ENCODE measurements at places on chromosomes 5 and 9.

DNA sequence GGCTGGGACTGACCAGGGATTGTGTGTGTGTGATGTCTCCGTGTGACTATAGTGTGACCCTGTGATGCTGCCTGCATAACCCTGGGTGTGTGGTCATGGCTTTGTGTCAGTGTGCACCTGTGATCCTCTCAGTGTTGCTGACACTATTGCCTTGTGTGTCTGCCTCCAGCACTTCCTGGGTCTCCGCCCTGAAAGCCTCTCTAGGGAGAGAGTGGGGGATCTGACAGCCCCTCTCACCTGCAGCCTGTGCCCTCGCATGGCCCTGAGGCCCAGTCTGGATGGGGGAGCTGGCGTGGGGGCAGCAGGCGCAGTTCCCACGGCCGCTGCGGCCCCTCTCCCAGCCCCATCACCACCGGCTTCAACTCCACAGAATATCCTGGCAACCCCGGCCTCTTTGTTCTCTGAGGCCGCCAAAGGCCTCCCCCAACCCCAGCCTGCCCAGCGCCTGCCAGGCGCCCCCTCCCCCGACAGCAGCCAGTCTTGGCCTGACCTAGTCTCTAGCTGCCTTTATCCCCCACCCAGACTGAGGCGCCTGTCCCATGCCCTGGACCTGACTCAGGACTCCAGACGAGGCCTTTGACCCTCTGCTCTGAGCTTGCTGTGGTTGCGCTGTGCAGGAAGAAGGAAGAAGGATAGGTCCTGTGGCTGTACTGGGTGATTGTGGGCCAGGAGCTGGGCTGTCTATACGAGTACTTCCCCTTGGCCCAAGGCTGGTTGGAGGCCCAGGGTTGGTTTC lies 38.7 kb downstream of the CXXC5 start:
- no peak for DNase-seq

GRCh38 chr5:16803831-16804230 lies 132.3 kb downstream of the MYO10 start:
- DNase-seq: no peak

DNA sequence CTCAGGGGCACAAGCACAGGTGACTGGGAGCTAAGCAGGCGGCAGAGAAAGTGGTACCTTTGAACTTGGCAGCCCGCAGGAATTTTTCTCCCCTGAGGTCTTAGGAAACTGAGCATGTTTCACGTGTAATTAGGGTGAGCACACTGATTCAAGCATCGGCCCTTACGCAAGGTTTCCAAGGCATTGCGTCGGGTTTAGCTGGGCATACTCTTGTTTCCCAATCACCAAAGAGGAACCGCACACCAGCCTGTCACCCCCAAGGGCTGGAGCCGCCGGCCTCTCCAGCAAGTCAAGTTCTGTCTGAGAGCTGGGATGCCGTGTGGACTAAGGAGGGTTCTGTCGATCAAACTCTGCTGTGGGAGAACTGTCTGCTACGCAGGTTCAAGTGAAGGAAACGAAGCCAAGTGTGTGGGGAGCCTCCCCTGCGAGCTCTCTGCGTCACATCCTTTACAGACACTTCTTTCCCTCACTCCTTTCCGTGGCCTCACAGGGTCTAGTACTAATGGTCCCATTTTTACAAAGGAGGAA lies 53.0 kb downstream of the ERGIC1 start:
- DNase-seq: peak; percentile 98

DNA sequence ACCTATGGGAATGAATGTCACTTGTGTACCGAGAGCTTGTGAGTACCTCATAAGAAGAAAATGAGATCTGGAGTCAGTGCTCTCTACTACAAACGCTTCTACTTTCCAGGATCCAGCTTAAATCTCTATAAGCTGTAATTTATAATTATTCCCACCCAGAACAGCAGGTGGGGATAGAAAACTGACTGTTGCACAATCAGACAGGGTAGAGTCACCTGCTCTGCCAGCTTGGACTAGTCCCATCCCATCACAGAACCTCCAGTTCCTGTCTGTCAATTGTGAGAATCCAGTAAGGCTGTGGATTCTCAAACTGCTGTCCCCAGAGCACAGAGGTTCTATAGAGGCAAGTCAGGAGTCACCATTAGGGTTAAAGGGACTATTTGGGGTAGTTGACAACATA lies 2.0 kb downstream of the SPINK7 start:
- DNase-seq: no peak

DNA sequence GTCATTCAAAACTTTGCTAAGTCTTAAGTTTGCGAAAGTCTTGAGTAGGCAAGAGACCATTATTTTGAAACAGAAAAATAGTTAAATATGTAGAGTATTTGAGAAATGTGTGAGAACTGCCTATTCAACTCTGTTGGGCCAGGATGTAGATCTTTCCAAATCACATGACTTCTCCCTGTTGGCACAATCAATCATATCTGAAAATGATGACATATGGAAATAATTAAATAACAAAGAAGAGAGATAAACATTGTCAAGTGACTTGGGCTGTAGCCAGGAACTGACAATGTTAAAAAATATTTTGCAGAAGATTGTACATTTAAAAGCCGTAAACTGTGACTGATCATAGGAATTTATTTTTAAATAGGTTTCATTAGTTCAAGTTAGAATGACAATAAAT lies 104.6 kb upstream of the IL6ST start:
- peak; percentile 76 for DNase-seq

GRCh38 chr5:15850939-15851341 lies 328.7 kb downstream of the MARCHF11 start:
- DNase-seq: no peak

GRCh38 chr9:2758162-2758897 lies 41.0 kb downstream of the KCNV2 start:
- peak; percentile 19 for DNase-seq

- DNase-seq: no peak
Observed at GRCh38 chr5:131193106-131193505, 22.4 kb downstream of the LYRM7 start.

DNA sequence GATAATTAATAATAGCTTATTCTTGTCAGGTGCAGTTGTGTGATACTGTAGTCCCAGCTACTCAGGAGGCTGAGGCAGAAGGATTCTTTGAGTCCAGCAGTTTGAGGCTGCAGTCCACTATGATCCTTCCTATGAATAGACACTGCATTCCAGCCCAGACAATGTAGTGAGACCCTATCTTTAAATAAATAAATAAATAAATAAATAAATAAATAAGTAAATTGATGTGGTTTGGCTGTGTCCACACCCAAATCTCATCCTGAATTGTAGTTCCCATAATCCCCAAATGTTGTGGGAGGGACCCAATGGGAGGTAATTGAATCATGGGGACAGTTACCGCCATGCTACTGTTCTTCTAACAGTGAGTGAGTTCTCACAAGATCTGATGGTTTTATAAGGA lies 5.6 kb upstream of the ELL2 start:
- no peak for DNase-seq

DNA sequence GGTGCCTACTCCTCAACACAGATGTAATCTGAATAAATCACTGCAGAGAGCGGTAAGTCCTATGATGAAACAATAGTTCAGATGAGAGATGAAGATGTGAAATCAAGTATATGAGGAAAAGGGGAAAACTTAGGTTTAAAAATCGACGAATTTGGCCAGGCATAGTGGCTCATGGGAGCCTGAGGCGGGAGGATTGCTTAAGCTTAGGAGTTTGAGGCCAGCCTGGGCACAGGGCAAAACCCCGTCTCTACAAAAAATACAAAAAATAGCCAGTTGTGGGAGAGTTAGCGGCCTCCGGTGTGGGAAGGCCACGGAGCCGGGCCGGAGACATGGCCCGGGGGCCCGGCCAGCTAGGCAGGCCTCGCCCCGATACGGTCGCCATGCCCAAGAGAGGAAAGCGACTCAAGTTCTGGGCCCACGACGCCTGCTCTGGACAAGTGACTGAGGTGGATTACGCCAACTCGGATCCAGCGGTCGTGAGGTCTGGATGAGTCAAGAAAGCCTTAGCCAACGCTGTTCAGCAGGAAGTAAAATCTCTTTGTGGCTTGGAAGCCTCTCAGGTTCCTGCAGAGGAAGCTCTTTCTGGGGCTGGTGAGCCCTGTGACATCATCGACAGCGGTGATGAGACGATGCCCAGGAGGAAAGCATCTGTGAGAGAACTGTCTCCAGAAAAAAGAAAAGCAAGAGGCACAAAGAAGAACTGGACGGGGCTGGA lies 62.8 kb upstream of the SUB1 start:
- DNase-seq: peak; percentile 66

Data from fibroblast of villous mesenchyme (primary cell).